Activated CD4-positive, alpha-beta T cell treated with anti-CD3 and anti-CD28 coated beads, Interleukin-2, amount 50 U/mL, for 4 hours (primary cell): ENCODE measurements at places on chromosomes 5 and 9.

- DNase-seq = no peak
Observed at GRCh38 chr5:57703721-57704120, 221.1 kb upstream of the ACTBL2 start.

DNA sequence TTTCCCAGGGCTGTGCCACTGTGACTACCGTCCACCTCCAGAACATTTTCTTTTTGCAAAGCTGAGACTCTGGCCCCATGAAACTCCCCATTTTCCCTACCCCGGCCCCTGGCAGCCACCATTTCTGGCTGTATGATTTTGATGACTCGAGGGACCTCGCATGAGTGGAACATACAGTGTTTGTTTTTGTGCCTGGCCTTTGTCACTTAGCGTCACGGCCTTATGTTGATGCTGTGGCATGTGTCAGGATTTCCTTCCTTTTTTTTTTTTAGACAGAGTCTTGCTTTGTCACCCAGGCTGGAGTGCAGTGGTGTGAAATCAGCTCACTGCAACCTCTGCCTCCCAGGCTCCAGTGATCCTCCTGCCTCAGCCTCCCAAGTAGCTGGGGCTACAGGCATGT is 42.7 kb downstream of the ASS1 start:
- no peak for DNase-seq

- no peak for DNase-seq
Observed at GRCh38 chr9:85536514-85536913, 205.2 kb downstream of the AGTPBP1 start.

DNA sequence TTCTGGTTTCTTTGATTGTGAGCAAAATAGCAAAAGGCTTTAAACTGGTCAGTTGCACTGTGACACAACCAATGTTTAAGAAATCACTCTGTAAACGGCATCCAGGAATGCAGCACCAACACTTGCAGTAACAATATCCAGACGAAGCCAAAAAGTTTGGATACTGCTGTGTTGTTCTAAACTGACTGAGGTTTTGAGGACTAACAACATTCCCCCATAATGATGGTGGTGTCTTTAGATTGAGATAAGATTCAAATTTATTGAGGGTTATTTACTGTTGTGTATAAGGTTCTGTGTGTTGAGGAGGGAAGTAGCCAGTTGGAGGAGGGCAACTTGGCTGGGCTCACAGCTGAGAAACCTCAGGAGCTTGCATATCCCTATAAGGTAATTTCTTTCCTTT is 353.6 kb downstream of the BNC2 start:
- no peak for DNase-seq

- DNase-seq = no peak
Observed at GRCh38 chr9:101579711-101580545, 14.8 kb downstream of the PPP3R2 start.

- no peak for DNase-seq
Observed at GRCh38 chr9:116952436-116952810, 265.3 kb downstream of the TRIM32 start.

GRCh38 chr9:86175743-86176456 is 76.5 kb upstream of the GOLM1 start:
- no peak for DNase-seq
